ENCODE measurements at places on chromosomes 12 and 14. TPM values are rescaled to one million over a fixed set of nuclear protein-coding genes. Genes with fewer than 3 reads are reported as not detected.
A peak's percentile ranks its signal among the peaks of the same experiment; 100 is the strongest.

Gene CTSG
- 2.9 TPM for total RNA-seq

Gene TAS2R42
- total RNA-seq = not detected

Gene OTOGL
- total RNA-seq = 0.61 TPM

Gene OLR1
- not detected for total RNA-seq

Gene RHNO1
- 15.5 TPM for total RNA-seq

Gene IGF1
- total RNA-seq = 12.6 TPM

Gene NKX2-1
- not detected for total RNA-seq

Gene CLEC4C
- total RNA-seq = not detected

Gene GARIN6
- total RNA-seq = not detected

Gene VCPKMT
- 6.9 TPM for total RNA-seq

Gene RFX4
- not detected for total RNA-seq

Gene P3H3
- total RNA-seq = 24.2 TPM

Gene AQP6
- total RNA-seq = 0.54 TPM

Gene NXPH4
- not detected for total RNA-seq

Gene AMN
- 198 TPM for total RNA-seq

DNA sequence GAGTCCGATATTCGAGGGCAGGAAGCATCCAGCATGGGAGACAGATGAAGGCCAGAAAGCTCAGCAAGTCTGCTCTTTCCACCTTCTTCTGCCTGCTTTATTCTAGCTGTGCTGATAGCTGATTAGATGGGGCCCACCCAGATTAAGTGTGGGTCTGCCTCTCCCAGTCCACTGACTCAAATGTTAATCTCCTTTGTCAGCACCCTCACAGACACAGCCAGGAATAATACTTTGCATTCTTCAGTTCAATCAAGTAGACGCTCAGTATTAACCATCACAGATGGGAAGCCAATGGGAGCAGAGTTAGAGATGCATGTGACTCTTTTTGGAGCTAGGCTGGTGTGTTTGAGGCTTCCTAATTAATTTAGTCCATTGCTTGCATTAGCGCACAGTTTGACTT lies 17.0 kb downstream of the C12orf75 start:
- DNase-seq = no peak

DNA sequence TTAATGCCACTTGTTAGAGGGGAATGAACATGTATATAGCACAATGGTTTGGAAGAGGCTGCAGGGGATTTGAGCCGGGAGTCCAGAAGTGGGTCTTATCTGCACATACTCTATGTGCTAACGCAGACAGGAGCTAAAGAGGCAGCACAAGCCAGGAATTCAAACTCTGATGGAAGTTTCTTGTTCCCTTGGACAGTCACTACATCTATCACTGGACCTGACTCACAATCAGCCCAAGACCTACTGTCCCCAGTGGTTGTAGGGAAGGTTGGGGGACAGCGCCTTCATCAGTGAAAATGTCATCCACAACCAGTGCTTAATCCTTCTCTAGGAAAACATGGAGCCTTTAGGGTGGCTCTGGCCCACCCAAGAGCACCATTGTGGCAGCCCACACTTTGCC lies 107.8 kb downstream of the GCH1 start:
- no peak for DNase-seq

DNA sequence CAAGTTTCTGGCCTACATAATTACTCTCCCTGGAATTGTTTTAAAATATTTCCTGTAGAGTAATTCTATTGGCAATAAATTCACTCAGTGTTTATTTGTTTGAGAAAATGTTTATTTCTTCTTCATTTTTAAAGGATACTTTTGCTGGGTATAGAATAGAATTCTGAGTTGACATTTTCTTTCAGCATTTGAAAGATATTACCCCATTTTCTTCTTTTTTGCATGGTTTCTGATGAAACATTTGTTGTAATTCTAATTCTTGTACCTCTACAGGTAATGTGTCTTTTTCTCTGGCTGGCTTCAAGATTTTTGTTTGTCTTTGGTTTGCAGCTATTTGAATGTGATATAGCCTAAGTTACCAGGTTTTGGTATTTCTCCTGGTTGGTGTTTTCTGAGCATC lies 25.1 kb upstream of the ATF7IP start:
- DNase-seq = no peak

DNA sequence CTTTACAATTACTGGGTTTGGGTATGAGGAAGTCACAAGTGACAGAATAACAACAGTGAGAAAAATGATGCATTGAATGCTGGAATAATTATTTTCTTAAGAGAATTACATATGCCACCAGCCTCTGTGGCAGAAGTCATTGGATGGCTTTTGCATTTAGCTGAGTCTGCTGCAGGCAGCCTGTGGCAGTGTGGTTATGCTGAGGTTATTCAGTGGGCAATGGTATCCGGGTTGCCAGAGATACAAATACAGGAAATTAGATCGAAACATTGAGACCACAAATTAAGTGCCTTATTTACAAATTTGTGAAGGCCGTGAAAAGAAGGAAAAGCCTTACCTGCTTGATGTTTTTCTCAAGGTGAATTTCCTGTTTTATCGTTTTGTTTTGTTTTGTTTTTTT lies 1050.0 kb downstream of the GALC start:
- DNase-seq = no peak

- DNase-seq = peak; percentile 78
Observed at GRCh38 chr14:67526676-67527459, 6.2 kb upstream of the PLEKHH1 start.

DNA sequence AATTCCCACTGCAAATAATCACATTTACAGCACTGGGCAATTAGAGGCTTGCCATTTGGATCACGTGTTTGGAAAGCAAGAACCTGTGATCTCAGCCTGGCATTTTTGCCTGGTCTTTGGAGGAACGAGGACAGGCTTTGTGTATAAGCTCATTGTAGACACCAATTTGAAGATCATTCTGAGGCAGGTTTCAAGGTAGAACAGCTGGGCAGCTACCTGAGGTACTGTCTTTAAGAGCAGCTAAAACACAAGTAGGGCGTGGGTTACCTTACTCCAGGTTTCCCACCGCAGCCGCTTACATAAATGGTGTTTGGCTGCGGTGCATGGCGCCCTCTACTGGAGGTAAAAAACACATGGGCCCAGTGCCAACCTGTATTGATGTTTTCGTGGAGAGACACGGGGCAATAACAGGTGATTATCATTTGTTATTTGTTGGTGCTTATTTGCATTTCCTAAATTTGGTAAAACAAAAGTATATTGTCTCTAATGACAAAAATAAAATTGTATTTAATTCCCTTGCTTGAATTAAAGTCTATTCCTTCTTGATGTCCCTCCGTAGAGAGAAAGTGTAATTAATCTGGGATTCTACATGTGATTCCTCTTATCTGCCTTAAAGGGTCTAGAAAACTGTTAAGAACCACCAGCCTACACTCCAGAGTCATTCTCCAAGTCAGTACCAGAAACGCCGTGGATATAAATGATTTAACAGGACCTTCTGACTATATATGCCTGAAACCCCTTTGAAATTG lies 69.7 kb downstream of the SVOP start:
- DNase-seq = peak; percentile 89

DNA sequence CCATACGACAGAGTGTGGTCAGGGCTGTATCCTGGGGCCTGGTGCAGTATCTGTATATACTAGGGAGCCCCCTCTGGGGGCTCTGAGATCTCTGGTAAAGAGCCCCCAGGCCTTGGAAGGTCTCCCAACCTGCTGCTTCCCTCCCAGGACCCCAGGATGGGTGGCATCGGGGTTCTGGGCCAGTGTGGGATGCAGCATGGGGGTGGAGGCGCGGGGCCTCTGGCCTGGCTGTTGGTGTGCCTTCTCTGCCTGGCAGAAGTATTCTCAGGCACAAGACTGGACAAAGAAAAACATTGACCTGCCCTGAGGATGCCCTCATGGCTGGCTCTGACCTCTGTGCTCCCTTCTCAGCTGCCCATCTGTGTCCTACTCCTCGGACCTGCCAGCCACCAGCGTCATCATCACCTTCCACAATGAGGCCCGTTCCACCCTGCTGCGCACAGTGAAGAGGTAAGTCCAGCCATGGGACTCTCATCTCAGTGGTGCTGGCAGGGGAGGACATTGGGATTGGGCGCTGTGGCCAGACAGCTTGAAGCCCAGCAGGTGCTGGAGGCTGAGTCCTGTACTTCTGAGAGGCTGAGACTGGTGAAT lies 64.5 kb downstream of the GALNT16 start:
- DNase-seq = no peak

DNA sequence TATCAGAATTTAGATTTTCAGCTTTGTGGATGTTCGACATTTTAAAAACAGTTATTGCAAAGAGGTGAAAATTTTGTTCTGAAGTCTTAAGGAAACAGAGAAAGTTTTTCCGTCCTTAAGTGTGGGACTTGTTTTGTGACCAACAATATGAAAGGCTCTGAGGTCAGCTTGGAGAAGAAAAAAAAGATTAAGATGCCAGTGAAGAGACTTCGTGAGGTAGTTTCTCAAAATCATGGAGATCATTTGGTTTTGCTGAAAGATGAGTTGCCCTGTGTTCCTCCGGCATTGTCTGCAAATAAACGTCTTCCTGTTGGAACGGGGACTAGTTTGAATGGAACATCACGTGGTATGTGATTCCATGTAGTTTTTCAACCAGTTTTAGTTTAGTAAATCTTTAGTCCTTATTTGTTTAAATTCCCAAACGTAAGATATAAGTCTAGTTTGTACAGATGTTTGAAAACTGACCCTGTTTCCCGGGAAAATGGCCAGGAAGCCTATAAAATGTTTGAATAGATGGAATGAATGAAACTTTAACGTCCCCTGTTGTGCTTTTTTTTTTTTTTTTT lies 682 bp downstream of the KIAA0586 start:
- no peak for DNase-seq

GRCh38 chr14:73465823-73466532 lies 7.6 kb upstream of the NUMB start:
- no peak for DNase-seq

DNA sequence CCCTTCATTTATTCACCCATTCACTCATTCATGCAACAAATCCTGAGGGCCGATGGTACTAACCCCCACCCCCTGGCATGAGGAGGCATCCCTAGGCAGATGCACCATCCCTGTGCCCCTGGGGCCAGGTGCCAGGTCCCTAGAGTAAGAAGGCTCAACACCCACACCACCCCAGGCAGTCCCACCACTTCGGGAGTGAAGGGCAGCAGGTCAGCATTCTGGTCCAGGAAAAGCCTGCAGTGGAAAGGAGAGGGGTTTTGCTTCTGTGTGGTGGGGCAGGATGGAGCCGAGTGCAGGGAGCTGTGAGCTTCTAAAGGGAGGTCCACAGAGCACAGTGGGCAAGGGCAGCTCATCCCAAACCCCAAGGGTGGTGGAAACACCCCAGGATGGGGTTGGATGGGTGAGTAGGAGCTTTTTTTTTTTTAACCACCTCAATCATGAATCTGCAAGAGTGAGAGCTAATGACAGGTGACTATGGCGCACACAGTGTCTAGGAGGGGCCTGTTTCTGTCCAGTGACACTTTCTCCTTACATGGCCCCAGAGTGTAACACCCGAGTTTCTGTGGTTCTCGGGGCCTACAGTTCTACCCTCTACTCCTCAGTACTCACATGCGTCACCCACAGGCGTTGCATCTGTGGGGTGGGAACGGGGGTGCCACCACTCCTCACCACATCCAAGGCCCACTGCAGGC lies 414.3 kb downstream of the TMEM121 start:
- DNase-seq = no peak

DNA sequence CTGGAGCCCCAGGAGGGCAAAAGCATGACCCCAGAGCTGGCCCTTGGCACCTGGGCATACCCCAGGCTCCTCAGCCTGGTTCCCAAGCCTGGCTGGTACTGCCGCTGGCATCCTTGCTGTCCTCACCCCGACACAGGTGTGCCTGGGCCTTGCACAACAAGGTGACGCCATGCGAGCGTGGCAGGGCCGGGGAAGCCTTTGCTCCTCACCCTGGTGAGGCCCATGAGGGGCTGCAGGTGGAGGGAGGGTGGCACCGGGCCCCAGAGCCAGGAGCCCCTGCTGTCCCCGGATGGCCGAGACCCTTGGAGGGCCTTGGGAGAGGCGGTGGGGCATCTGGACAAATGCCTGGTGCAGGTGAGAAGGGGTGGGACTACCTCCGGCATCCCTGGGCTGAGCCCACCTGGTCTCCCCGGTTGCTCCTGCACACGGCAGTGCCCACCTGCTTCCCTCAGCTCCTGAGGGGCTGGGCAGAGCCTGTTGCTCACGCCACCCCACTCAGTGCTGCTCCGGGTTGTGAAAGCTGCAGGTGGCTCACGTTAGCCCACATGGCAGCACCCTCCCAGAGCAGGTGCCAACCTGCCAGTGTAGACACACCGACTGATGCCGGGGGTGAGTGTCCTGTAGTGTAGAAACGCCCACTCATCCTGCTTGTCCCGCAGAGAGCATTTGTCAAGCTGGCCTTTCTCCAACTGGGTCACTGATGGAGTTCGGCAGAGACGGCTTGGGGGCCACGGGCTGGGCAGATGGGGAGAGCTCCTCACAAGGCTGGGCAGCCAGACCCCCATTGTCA lies 24.6 kb upstream of the KIF26A start:
- DNase-seq = no peak

GRCh38 chr14:94485944-94486841 lies 10.2 kb upstream of the SERPINA9 start:
- peak; percentile 57 for DNase-seq

DNA sequence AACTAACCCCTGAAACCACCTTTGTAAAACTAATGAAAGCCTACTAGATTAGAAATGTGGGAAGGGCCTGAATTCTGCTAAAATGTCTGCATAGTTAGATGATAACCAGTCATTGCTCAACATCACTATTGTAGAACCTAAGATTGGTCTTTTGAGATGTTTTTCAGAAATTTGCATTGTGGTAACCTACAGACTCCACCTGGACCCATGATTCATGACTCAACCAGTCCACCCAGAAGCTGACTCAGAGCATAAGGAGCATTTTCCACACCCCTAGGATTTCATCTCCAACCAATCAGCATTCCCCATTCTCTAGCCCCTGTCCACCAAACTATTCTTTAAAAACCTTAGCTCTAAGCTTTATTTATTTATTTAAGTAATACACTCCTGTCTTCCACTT lies 30.4 kb upstream of the CHGA start:
- no peak for DNase-seq

- no peak for DNase-seq
Observed at GRCh38 chr12:89346741-89347324, 5.5 kb downstream of the DUSP6 start.

DNA sequence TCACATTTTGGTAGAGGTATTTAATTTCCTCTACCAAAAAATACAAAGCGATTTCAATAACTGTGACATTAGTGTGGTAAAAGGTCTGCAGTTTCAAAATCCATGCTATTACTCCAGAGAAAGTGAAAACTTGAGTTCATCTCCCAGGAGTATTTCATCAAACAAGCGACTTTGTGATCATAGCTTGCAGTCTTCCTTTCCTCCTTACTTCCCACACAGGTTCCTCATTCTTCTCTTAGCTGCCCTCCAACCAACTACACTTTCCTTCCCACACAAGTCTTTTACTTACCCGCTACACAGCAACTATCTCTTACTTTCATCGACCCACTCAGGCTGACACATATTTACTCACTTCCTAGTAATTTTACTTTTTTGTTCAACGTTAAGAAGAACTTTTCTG lies 413.4 kb upstream of the USP15 start:
- no peak for DNase-seq

GRCh38 chr12:103462675-103463074 lies 33.1 kb downstream of the C12orf42 start:
- DNase-seq = no peak

Data from mucosa of descending colon (tissue), 3 donors.